ENCODE measurements at places on chromosomes 1 and 21.

GRCh38 chr1:220810179-220810653 lies 23.5 kb downstream of the MTARC1 start:
- DNase-seq, result peak; percentile 27

DNA sequence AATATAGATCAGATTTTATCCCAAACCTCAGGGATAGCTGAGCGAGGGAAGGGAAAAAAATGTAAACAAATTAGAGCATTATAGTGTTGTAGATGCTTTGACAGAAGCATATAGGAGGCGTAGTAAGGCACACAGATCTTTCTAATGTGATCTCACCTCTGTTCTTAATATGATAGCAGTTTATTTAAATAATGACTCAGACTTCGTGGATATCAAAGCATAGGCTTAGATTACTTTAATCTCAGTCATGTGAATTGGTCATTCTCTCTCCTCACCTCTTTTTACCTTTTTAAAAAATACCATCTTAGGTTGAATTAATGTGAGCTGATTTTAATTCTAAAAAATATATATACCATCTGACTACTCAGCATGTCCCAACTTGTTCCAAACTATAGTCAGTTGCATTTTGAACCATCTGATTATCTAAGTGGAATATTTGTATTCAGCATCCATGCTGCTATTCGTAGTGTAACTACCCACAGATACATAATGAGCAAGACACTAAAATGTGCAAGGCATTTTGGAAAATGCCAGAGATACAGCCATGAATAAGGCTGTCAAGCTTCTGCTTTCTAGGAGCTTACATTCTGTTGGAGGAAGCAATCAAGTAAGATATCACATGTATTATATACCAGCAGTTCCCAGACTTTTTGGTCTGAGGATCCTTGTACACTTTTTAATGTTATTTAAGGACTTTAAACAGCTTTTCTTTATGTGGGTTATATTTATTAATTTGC lies 76.7 kb downstream of the OSBPL9 start:
- no peak for DNase-seq

DNA sequence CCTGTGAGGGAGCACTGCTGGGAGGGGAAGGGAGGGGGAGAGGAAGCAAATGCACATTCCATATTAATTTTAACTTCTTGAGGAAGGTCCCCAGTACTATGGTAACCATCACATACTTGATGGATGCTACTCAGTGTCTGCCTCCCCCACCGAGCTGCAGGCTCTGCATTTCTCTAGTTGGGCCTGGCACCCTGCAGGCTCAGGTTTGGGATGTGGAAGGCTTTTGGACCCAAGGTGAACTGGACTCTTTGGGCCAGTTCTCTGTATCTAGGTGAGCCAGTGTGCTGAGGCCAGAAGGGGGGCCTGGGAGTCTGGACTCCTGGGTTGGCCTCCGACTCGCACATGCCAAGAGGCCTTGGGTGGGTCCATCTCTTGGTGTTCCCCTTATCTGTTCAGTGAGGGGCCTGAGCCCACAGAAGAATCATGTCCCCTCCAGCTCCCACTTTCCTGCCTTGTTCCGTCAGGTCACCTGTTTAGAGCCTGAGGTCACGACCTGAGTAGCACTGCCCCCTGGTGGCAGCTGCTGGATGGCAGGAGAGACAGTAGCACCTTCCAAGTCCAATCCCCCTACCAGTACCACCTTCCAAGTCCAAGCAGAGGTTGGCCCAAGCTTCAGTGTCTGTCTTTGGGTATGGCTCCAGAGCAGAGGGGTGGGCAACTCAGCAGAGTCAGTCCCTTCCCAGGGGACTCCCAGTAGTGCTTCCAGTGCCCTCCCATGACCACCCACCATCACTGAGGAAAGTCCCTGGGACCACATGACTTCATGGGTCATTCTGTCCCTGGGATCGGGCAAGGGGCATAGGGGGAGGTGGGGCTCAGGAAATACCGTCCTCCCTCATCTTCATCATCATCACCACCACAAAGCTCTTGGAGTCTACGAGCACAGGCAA lies 241.8 kb downstream of the TRABD2B start:
- peak; percentile 7 for DNase-seq

DNA sequence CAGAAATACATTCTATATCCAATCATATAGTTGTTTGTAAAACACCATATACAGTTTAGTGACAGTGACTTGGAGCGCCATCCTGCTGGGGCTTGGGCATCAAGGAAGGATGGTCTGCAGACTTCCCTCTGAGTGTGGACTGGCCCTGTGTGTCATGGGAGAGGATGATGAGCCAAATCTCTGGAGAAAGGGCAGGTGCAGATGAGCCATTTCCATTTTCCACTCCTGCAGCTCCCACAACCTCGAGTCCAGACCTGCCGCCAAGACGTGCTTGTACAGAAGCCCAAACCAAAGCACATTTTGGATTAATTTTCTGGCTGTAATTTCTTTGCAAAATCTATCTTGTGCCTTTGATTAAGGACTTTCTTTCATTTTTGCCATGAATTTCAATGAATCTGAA lies 48.3 kb upstream of the SLC22A15 start:
- no peak for DNase-seq

DNA sequence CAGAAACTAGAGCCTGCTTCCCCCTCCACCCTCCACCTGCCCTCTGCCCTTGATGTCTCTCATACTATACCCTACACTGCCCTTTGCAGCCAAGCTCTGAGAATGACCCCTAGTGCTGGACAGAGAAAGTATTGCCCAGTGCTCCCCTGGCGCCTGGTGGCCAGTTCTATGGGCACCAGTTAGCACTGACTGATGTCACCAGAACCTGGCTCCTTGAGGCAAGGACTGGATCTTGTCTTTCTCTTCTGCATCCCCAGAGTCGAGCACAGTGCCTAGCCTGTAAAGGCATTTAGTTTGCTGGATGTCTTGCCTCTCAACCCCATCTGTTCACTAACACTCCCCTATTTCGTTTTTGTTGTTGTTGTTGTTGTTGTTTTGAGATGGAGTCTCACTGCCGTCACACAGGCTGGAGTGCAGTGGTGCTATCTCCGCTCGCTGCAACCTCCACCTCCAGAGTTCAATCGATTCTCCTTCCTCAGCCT lies 5.9 kb downstream of the PHLDA3 start:
- DNase-seq, result no peak

- DNase-seq, result no peak
Observed at GRCh38 chr1:44605914-44606615, 68.2 kb downstream of the TMEM53 start.

DNA sequence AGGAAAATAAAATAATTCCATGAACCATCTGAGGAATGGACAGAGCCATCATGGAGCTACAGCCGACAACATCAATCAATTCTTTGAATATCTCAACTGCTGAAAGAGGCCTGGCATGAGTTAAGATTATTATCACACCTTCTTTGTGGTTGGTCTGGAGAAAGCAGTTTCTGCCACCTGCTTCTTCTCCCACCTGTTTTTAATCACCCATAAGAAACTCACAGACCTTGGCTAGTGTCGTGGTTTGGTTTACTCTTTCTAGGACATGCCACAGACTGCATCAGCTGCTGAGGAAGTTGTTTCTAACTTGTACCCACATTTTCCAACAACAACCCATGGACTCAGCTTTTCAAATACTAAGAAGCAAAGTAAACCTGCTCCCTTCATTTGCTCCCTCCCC lies 65.6 kb downstream of the NTPCR start:
- DNase-seq, result no peak

DNA sequence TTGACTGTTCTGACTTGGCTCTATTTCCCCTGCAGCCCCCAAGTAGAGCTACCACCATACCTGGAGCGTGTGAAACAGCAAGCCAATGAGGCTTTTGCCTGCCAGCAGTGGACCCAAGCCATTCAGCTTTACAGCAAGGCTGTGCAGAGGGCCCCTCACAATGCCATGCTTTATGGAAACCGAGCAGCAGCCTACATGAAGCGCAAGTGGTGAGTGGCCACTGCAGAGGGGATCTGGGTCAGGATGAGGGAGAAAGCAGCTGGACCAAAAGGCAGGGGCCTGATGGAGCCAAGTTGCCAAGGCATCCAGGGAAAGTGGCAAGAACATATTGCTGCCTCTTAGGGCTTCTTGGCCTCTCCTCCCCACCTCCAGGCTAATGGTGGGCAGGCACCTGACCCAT lies 24.1 kb upstream of the TMEM222 start:
- no peak for DNase-seq

GRCh38 chr21:20010691-20011200 lies 987.5 kb upstream of the NCAM2 start:
- no peak for DNase-seq

DNA sequence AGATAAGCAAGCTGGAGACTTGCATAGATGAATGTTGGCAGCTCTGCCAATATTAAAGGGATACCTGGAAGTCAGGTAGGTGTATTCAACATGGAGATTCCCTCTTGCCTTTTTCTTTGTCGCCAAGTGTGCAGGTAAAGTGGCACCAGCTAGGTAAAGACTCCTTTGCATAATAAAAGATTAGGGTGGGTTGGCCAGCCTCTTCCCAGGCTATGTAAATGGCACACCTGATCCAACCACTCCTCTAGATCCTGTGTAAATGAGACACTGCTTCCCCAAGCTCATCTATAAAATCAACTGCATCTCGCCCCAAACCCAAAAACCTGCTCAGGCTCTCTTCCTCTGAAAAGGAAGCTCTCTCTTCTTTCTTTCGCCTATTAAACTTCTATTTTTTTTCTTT lies 100.8 kb upstream of the DSCAM start:
- no peak for DNase-seq

GRCh38 chr1:93707956-93708355 lies 26.3 kb upstream of the BCAR3 start:
- no peak for DNase-seq

GRCh38 chr21:45032977-45033710 lies 41.2 kb upstream of the ADARB1 start:
- no peak for DNase-seq

DNA sequence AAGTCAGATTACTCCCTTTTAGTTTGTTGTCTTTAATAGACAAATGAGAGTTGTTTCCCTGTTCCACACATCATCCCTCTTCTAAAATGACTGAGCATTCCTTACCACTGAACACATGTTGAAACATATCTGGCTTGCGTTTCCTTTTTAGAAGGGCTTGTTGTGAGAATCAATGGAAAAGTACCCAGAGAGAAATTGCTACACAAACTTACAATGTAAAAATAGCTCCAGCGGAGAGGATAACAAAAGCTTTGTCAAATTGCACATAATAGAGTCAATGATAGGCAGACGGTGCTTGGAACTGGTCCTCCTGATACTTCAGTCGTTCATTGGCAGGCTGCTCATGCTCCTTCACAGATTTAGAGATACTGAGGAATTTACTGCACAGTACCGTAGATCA lies 123.9 kb downstream of the CYYR1 start:
- no peak for DNase-seq

GRCh38 chr1:159408862-159409400 lies 23.1 kb upstream of the OR10J4 start:
- DNase-seq, result no peak

DNA sequence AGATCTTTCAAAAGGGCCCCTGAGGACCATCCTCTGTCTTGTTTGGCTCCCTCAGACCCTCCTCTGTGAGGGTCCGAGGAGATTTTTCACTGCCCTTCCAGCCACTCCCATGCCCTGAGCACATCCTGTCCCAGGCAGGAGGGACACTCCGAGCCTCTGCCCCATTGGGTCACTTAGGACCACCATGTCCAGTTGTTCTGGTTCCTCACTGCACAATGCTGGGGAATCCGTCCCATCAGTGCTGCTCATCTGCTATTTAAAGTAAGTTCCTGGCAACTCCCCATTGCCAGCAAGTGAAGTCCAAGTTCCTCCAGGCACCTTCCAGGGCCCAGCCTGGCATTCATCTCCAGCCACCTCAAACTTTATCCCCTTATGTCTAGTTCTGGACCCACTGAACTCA lies 117.5 kb upstream of the GRIK3 start:
- no peak for DNase-seq

GRCh38 chr1:94143809-94144176 lies 22.8 kb upstream of the ABCA4 start:
- no peak for DNase-seq

DNA sequence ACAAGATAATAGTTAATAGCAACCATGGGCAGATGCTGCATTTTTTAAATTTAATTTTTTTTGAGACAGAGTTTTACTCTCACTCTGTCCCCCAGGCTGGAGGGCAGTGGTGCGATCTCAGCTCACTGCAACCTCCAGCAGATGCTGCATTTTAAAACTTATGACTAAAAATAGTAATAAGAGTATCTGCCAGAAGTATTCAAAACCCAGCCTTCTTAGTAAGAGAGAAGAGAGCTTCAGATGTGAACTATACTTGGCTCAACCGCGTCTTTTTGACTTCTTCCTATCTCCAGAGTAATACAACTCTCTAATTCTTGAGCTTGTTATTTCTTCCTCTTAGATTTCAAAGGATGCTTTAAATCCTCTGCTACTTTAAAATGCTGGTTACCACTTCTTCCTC lies 4.6 kb downstream of the RPS27 start:
- no peak for DNase-seq

- no peak for DNase-seq
Observed at GRCh38 chr21:34883491-34884271, 165.4 kb downstream of the RUNX1 start.

GRCh38 chr1:200041337-200042118 lies 14.0 kb downstream of the NR5A2 start:
- no peak for DNase-seq

GRCh38 chr1:3598051-3598491 lies 13.2 kb downstream of the MEGF6 start:
- no peak for DNase-seq

GRCh38 chr1:46224966-46225365 lies 21.8 kb downstream of the LURAP1 start:
- no peak for DNase-seq

- no peak for DNase-seq
Observed at GRCh38 chr21:38741950-38742256, 63.8 kb upstream of the ETS2 start.

DNA sequence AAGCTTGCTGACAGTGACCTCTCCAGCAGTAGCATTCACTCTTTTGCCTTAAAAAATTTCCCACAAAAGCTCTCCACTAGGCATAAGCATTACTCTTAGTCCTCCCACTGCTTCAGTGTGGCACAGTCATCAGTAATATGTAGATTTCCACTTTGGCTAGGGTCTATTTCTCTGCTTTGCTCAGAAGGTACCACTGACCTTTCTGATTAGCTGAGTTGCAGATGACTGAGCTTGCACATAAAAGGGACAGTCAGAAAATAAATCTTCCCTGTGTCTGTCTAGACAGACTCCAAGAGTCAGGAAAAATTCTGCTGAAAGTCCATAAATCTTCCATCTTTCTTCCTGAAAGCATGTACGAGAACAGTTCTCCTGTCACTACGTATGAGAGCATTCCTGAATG lies 56.6 kb upstream of the APP start:
- DNase-seq, result no peak

Measured in activated CD8-positive, alpha-beta memory T cell treated with anti-CD3 and anti-CD28 coated beads for 48 hours (primary cell).